ENCODE measurements at places on chromosomes 7 and 10. TPM values are rescaled to one million over a fixed set of nuclear protein-coding genes. Genes with fewer than 3 reads are reported as not detected.

NAMPT gene
- total RNA-seq = 184 TPM

HOXA6 gene
- 6.5 TPM for total RNA-seq

CACNB2 gene
- total RNA-seq = 4.2 TPM

STRIP2 gene
- 1.3 TPM for total RNA-seq

WNT8B gene
- total RNA-seq = not detected

EVX1 gene
- total RNA-seq = not detected

PAPOLB gene
- total RNA-seq = 0.38 TPM

TMEM196 gene
- total RNA-seq = not detected

COL17A1 gene
- total RNA-seq = 1.5 TPM

AEBP1 gene
- 272 TPM for total RNA-seq

CAMK1D gene
- total RNA-seq = 17.1 TPM

PON1 gene
- 0.49 TPM for total RNA-seq

ZNF107 gene
- total RNA-seq = 3.4 TPM

ZKSCAN1 gene
- 57.5 TPM for total RNA-seq

CPED1 gene
- total RNA-seq = 39.2 TPM

WDFY4 gene
- total RNA-seq = 26.5 TPM

SERPINE1 gene
- 13.7 TPM for total RNA-seq

ANKRD22 gene
- 2.3 TPM for total RNA-seq

ZNF12 gene
- 25.0 TPM for total RNA-seq

LIPN gene
- 1.0 TPM for total RNA-seq

BMPER gene
- 10.0 TPM for total RNA-seq

PSMC2 gene
- 97.6 TPM for total RNA-seq

SPDYE16 gene
- total RNA-seq = 0.90 TPM

HABP2 gene
- total RNA-seq = 3.6 TPM

NYAP1 gene
- 0.55 TPM for total RNA-seq

C7orf57 gene
- total RNA-seq = not detected

SFRP5 gene
- 3.0 TPM for total RNA-seq

TMEM120A gene
- total RNA-seq = 43.9 TPM

SSBP1 gene
- total RNA-seq = 64.9 TPM

TRIM24 gene
- total RNA-seq = 23.9 TPM

PTF1A gene
- total RNA-seq = not detected

PRRT4 gene
- 0.26 TPM for total RNA-seq

GRID2IP gene
- 0.46 TPM for total RNA-seq

NEUROG3 gene
- not detected for total RNA-seq

FAM25G gene
- total RNA-seq = not detected

HOXA9 gene
- 1.2 TPM for total RNA-seq

RAMP3 gene
- total RNA-seq = 255 TPM

VIPR2 gene
- total RNA-seq = 4.5 TPM

PLXNA4 gene
- total RNA-seq = 7.2 TPM
